ENCODE measurements at places on chromosomes 1 and 21.

- H3K4me1 ChIP-seq: 0 out of 2 replicates have a peak, but pooled peaks cover under 1% of the 10 kb centered on the region
- H3K36me3 ChIP-seq: no peaks in the 10 kb centered on the region
- no peaks in the 10 kb centered on the region for H3K27me3 ChIP-seq
Observed at GRCh38 chr1:112247961-112248360, 148.1 kb upstream of the CTTNBP2NL start.

DNA sequence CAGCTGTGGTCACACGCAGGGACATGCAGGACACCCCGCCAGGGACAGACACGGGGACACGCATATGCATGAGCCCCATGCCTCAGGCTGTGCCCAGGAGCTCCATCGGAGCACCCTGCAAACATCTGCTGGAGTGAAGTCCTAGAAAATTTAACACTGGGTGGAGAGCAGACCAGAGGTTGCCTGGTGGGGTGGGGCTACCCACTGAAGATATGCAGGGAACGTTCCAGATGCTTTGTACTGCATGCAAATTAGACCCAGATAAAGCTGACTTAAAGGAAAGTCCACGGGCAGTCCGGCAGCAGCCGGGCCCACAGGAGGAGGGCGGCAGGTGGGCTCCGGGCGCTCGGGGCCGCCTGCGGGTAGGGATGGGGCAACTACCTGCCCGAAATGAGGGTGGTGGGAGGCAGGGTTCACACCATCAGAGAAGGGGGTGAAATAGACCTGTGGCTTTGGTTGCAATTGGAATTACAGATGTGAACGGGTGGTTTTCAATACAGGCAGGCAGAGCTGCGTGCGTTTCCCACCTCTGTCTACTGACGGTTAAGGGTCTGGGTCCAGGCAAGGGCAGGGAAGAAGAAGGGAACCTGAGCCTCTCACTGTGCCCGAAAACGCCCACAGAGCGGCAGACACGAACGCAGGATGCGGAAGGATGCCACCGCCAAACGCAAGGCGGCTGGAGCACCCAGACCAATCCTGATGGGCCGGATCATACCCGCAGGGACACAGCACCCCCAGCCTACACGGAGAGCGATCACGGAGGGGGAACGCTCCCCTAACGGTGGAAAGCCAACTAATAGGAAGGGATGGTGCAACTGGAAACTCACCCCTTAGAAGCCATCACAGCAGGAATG, 21.0 kb downstream of the CFAP74 start:
- peaks cover 6% of the 10 kb centered on the region for H3K36me3 ChIP-seq
- H3K27me3 ChIP-seq: no peaks in the 10 kb centered on the region
- H3K4me3 ChIP-seq: no peak overlapping the region
- no peaks in the 10 kb centered on the region for H3K4me1 ChIP-seq
- H3K27ac ChIP-seq: no peak overlapping the region

GRCh38 chr1:96865731-96866685, 144.4 kb downstream of the PTBP2 start:
- no peak for DNase-seq
- no peak overlapping the region for H3K4me3 ChIP-seq
- H3K36me3 ChIP-seq: no peaks in the 10 kb centered on the region
- no peaks in the 10 kb centered on the region for H3K4me1 ChIP-seq

GRCh38 chr1:204694145-204694544, 8.6 kb upstream of the LRRN2 start:
- no peak overlapping the region for H3K4me3 ChIP-seq
- H3K4me1 ChIP-seq: peaks cover 28% of the 10 kb centered on the region
- H3K27me3 ChIP-seq: peaks cover 38% of the 10 kb centered on the region

DNA sequence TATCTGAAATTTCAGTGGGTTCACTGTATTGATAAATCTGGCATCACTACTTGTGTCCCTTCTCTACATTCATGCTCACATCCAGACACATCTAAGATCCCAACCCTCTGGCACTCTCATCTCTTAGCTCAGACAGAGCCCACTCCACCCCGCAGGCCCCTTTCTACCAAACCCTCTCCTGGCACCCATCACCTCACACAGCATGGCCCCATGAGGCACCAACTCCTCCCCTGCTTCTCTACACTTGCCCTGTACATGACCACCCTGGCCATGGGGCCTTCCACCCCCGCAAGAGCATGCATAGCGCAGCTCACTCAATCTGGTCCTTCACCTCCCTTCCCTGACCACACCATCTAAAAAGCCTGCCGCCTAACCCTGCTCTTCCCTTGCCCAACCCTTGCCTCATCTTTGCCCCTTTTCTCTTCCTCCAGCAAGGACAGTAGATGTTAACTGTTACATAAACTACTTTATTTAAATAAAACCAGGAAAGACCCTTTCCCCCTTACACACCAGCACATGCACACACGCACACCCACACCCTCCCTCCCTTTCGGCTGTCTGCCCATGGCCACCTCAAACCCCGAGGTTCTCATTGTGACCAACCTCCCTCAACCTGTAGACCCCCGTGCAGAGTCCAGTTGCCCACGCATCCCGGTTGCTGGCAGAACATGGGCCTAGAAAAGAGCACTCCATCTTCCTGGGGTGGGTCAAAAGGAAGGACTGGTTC, 15.6 kb downstream of the SH3BP5L start:
- H3K27me3 ChIP-seq: peaks cover 4% of the 10 kb centered on the region
- H3K36me3 ChIP-seq: peaks cover 31% of the 10 kb centered on the region
- no peak overlapping the region for H3K4me3 ChIP-seq
- no peaks in the 10 kb centered on the region for H3K4me1 ChIP-seq

DNA sequence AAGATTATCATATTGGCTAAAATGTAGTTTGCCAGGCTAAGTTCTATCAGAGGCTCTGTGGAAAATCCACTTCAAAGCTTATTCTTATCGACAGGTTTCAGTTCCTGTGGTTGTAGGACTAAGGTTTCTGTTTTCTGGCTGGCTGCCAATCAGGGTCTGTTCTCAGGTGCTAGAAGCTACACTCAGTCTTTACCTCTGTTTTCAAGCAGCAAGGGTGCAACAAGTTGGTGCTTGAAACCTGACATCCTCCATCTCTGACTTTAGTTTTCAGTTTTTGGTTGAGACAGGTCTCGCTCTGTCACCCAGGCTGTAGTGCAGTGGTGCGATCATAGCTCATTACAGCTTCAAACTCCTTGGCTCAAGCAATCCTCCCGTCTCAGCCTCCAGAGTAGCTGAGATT, 15.3 kb upstream of the TMCO2 start:
- H3K4me1 ChIP-seq: no peaks in the 10 kb centered on the region
- H3K4me3 ChIP-seq: no peak overlapping the region
- no peaks in the 10 kb centered on the region for H3K27me3 ChIP-seq
- no peak for DNase-seq
- no peak overlapping the region for H3K27ac ChIP-seq

DNA sequence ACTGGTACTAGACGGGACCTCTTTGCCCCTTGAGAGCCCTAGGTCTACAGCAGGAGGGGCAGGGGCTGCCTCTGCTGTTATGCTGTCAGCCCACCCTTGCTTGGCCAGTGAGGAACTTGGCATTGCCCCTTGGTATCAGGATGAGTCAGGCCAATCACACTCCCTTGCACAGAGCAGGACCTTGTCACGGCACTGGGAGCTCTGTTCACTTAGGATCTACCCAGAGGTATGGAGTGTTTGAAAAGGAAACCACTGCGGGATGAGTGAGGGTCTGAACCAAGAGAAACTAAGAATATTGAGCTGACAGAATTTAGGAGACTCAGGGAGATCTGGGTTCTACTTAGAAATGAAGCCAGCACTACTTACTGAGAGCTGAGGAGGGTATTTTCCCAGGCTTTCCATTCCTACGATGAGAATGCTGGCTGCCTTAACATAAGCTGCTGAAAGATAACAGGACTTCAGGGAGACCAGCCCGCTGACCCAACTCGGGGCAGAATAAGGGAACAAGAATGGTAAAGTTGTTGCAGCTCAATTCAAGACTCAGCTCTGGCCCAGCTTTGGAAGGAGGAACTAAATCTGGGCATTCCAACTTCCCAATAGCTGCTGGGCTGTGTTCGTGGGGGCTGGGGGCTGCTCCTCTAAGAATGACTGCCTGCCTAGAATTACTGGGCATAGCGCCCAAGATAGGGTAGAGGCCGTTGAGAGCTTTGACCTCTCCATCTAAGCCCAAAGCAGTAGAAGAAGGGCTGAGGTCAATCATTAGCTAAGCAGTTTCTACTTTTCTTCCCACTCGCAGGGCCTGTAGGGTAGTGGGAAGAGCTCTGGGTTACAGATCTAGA, 1.5 kb downstream of the FABP3 start:
- no peak for DNase-seq
- no peak overlapping the region for H3K4me3 ChIP-seq
- peaks cover 59% of the 10 kb centered on the region for H3K4me1 ChIP-seq
- peak overlapping the region; percentile 54 for H3K27ac ChIP-seq

- no peak overlapping the region for H3K4me3 ChIP-seq
- no peak overlapping the region for H3K27ac ChIP-seq
- no peak for DNase-seq
- H3K4me1 ChIP-seq: peaks cover 13% of the 10 kb centered on the region
Observed at GRCh38 chr21:29477941-29478340, 179.2 kb downstream of the BACH1 start.

GRCh38 chr1:33346927-33347649, 26.2 kb upstream of the A3GALT2 start:
- peaks cover 90% of the 10 kb centered on the region for H3K27me3 ChIP-seq
- no peak overlapping the region for H3K27ac ChIP-seq
- no peak for DNase-seq
- H3K36me3 ChIP-seq: no peaks in the 10 kb centered on the region

DNA sequence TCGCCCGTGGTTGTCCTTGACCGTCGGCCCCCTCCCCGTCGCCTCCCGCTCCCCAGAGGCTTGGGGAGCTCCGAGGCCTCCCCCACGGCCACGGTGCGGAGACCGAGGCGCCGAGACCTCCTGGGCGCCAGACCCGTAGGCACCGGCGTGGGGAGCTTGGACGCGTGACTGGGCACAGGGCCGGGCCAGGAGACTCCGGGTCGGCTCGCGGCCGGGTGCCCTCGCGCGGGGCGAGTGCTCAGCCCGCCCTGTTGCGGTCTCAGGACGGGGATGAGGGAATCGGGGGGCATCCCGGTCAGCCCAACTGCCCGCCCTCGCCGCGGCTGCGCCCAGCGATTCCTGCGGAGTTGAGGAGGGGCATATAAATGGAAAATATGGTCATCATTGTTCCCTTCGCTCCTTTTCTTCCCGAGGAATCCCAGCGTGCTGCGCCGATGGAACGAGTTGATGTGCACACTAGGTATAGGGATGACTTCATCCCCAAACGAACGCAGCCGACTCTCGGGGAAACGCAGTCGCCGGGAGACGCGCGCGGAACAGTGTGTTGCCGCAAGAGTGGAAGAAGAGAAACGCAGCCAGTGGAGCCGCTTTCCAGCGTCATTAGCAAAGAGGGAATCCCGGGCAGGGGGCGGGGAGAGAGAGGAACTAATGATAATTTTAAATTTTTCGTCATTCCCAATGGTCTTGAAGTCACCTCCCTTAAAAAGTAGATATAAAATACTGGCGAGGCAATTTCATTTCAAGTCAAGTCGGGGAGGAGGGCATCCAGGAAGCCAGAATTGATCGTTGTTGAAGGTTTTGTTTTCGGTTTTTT, 747 bp upstream of the ENAH start:
- DNase-seq: peak; percentile 56
- H3K36me3 ChIP-seq: peaks cover 5% of the 10 kb centered on the region
- H3K4me3 ChIP-seq: peak overlapping the region; percentile 93
- H3K27me3 ChIP-seq: no peaks in the 10 kb centered on the region

DNA sequence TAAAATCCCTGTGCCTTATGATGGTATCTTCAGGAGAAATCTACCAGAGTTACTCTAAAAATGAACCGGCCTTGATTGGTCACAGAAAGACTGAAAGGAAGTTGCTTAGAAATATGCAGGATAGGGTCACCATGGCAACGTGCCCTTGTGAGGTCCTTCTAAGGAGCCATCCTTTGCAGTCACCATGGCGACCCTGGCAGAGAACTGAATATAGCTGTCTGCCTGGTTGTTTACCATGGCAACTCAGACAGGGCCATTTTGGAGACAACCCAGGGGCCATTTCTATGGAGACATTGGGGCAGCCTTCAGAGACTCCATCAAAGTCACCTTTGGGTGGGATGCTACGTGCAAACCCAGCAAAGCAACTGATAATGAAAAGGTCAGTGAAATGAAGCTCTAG, 43.0 kb downstream of the SNX7 start:
- H3K36me3 ChIP-seq: no peaks in the 10 kb centered on the region
- H3K27me3 ChIP-seq: no peaks in the 10 kb centered on the region
- no peaks in the 10 kb centered on the region for H3K4me1 ChIP-seq
- no peak overlapping the region for H3K4me3 ChIP-seq
- DNase-seq: peak; percentile 49

DNA sequence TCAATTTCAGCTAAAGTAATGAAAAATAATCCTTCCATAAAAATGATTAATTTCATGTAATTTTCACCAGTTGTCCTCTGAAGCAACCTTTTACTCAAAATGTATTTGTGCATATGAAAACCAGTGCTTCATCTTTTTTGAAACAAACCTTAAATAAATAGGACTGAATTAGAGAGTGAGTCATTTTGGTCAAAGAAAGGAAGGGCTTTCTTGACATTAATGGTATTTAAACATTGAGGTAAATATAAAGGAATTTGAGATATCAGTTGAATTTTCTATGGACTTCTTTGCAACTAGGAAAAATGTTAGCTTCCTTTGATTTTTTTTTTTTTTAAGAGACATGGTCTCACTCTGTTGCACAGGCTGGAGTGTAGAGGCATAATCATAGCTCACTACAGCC, 38.7 kb downstream of the SNX7 start:
- DNase-seq: no peak
- no peaks in the 10 kb centered on the region for H3K27me3 ChIP-seq
- no peak overlapping the region for H3K4me3 ChIP-seq
- no peaks in the 10 kb centered on the region for H3K36me3 ChIP-seq
- no peaks in the 10 kb centered on the region for H3K4me1 ChIP-seq
- no peak overlapping the region for H3K27ac ChIP-seq

DNA sequence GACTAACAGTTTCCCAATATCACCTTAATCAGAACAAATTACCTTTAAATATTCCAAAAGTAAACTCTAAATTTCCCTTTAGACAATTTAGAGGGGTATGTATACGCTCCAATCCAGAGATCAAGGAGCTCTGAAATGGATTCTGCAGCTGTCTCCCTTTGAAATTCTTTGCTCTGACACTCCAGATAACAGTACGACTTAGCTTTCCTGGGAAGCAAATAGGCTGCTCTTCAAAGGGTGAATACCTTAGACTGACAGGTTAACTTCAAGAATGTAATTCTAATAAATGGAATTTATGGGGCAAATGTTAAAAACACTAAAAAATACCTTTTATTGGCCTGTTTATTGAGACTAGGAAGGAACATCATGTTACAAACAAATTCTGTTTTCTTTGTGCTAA, 357.2 kb downstream of the USP25 start:
- H3K27me3 ChIP-seq: no peaks in the 10 kb centered on the region
- no peaks in the 10 kb centered on the region for H3K36me3 ChIP-seq
- no peak overlapping the region for H3K27ac ChIP-seq
- no peak overlapping the region for H3K4me3 ChIP-seq
- H3K4me1 ChIP-seq: no peaks in the 10 kb centered on the region

Data from WTC11 (cell line).